ENCODE measurements at places on chromosomes 4 and X.

DNA sequence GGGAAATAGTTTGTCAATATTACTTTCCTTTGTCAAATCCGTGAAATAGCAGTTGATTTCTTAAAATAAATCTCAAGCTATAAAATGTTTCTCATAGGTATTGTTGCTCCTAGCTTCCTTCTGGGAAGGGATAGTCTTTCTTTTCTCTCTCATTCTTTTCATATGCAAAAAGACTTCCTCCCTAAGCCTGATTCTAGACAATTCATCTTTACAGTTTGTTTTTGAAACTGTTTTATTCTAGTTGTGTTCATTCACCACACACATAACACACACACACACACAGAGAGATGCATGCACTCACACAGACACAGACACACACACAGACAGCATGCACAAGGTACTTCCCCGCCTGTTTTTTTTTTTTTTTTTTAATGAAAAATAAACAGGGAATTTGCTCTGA is 18.2 kb downstream of the GLRA3 start:
- DNase-seq: no peak

- no peak for DNase-seq
Observed at GRCh38 chr4:67575232-67576058, 16.9 kb downstream of the STAP1 start.

- DNase-seq: no peak
Observed at GRCh38 chr4:184313702-184314659, 96.3 kb upstream of the ENPP6 start.

GRCh38 chr4:6575503-6576240 is 683 bp downstream of the MAN2B2 start:
- DNase-seq: no peak

DNA sequence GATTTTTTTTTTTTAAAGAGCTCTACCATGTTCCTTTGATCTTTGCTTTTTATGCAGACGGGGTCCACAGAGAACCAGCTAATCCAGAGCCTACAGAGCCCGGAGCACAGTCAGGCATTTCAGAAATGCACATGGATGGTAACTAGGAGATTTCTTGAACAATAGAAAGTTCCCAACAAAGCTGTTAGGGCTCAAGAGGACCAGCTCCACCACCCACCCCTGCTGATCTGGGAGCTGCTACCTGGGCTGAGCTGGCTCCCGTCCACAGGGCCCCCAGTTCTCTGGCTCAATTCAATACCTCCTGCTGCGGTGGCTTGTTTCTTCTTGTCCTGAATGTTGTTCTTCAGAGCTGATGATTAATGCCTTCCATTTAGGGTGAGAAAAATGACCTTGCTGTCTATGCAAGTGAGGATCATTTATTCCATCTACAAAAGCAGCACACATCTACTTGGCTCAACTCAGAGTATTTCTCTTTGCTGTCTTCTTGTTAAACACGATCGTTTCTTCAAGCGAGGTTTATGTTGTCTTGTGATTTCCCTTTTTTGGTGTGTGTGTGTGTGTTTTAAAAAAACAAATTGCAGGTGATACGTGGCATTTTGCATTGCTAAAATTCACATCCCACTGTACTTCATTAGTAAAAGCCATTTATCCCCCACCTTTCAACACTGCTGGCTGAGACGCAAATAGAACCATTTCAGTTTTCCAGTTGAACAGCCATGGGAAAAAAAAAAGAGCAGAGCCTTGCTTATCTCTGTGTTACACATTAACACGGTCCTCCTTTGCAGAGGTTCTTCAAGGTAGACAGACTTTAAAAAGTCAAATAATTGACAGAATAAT is 31.3 kb downstream of the IGFBP7 start:
- no peak for DNase-seq

GRCh38 chr4:180350901-180351300 is 1892.3 kb upstream of the TENM3 start:
- no peak for DNase-seq

GRCh38 chrX:110399497-110399896 is 40.8 kb downstream of the RTL9 start:
- no peak for DNase-seq

GRCh38 chrX:30663322-30663721 is 10.1 kb downstream of the GK start:
- no peak for DNase-seq

DNA sequence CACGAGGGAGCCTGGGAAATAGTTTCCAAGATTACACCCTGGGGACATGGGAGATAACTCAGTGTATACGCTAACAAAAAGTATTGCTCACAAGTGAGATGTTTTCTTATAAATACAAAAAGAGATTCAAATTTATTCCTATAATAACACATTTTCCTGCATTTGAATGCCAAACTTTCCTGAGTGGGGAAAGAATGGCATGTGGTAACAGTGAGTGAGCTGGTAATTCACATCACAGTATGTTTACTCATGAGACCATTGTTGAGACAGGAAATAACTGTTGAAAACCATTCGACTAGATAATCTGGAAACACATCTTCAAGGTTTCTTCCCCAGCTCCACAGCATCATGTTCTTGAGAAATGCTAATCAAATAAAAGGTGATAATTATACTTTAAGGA is 109.1 kb downstream of the TASL start:
- DNase-seq: no peak

- DNase-seq: no peak
Observed at GRCh38 chr4:66795724-66796123, 749.6 kb downstream of the CENPC start.

- no peak for DNase-seq
Observed at GRCh38 chrX:13339607-13340006, 19.8 kb upstream of the ATXN3L start.

GRCh38 chr4:115562506-115562905 is 449.1 kb upstream of the NDST4 start:
- DNase-seq: no peak

- no peak for DNase-seq
Observed at GRCh38 chr4:2261853-2262144, at the start of gene MXD4. MXD4 (minus strand) TSS chr4:2262109; CDS start chr4:2261980, 129 bp downstream.

GRCh38 chr4:8277356-8278008 is 7.9 kb downstream of the HTRA3 start:
- no peak for DNase-seq

DNA sequence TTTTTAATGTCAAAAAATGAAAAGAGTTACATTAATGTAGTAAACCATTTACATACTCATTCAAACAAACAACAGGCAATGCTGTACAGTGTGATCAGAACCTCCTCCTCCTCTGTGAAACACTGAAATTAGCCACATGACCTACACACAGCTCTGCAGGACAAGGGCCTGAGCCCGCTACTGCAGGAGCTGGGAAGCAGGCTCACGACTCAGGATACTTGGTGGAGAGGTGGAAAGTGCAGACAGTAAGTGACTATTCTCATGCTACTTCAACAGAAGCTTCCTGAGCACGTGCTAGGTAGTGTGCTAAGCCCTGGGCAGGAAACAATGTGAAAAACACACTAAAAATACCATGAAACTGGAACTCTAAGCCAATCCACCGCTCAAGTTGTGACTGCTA is 56.8 kb downstream of the TAPT1 start:
- DNase-seq: no peak

DNA sequence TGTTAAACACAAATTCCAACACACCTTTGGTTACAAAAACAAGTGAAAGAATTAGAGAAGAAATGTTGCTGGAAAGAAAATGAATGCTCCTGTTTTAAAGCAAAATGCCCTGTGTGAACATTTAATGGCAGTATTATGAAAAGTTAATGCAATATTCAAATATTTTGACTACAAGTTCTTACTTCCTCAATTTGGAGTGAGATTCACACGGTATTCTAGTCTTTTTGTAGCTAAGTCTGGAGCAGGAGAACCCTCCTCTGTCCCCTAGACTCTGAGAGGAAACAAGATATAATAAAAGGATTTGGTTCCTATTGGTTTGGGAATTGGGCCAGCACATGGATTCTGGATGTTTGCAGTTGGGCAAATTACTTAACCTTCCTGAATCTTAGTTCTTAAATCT is 12.7 kb downstream of the MAD2L1 start:
- DNase-seq: no peak

- DNase-seq: no peak
Observed at GRCh38 chrX:142680038-142680437, 345.7 kb upstream of the SPANXN4 start.

GRCh38 chrX:39611468-39611867 is 486.3 kb downstream of the BCOR start:
- DNase-seq: no peak

GRCh38 chrX:120304256-120304655 is 7.0 kb downstream of the TMEM255A start:
- no peak for DNase-seq

DNA sequence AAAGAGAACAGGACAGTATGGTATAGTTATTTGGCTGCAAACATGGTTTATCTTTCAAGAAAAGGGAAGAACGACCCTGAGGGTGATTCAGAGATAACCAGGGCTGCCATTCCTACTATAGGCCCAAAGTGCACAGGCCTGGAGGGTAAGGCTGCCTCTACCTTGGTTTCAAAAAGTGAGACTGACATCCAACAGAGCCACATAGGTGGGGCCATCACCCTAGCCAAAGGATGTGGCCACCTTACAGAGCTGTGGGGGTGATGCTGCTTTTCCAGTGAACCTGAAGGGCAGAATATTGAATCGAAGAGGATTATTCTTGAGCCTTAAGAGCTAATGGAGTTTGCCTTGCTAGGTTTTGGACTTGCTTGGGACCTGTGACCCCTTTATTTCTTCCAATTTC is 15.7 kb downstream of the SH2D1A start:
- no peak for DNase-seq

DNA sequence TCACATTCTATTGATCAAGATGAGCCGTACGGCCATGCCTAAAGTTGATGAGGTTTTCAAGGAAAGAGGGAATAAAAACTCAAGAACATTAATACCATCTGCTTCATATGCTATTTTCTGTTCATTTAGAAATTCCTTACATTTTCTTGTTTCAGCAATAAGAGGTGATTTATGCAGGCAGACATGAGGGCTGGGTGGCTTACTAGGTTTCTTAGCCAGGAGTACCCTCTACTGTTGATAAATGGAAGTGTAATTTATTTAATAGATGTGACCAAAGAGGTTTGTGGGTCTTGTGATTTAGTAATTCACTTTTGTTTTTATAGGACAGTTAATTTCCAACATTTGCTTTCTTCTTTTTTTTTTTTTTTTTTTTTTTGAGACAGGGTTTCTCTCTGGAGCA is 6.4 kb upstream of the SMIM9 start:
- DNase-seq: no peak

GRCh38 chr4:138592796-138593195 is 350.6 kb upstream of the SLC7A11 start:
- no peak for DNase-seq

DNA sequence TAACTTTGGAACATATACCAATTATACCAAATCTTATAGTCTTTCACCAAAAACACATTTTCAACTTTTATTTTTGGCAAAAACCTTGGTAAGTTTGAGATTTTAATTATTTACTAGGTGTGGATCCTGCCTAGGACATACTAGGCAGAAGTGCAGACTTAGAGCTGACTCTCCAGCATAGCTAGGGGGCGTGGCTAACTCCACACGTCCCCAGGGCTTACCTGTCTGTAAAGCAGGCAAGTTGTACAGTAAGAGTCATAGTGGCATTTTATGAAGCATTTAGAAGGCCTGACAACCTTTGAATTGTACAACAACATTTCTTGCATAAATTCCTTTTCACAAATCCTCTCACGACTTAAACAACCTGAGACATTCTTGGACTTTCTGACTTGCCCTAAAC is 19.2 kb upstream of the GRPEL1 start:
- no peak for DNase-seq

GRCh38 chrX:116413273-116413672 is 23.1 kb upstream of the SLC6A14 start:
- DNase-seq: no peak

GRCh38 chrX:133440081-133440796 is 24.9 kb upstream of the GPC4 start:
- no peak for DNase-seq

DNA sequence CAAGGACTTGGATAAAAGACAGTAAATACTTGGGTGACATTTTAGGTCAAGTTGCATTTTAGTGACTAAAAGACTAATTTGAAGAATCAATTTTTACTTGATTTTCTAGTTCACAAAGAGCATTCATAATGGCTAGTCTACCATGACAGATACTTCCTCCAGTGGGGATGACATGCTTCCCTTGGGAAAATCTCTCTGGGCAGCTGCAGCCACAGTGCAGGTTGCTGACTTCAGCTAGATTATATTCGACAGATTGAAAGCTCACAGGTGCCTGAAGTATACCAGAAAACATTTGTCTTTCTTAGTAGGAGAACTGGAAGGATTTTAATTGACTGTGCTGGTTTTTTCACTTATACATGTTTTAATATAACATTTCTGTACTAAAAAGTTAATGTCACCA is 209.6 kb upstream of the MAGEB2 start:
- no peak for DNase-seq

DNA sequence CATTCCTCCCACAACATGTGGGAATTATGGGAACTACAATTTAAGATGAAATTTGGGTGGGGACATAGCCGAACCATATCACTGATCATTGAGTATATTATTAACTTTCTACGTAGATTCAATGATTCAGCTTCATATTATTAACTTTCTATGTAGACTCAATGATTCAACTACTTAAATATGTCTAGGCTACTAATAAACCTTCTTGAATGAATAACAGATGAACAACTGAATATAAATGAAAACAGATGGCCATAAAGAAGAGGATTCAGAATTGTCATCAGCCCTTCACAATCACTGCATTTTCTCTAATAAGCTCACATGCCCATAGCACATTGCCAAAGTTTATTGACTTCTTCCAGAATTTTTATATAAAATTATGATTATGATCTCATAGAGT is 57.0 kb downstream of the CEP44 start:
- no peak for DNase-seq

- DNase-seq: no peak
Observed at GRCh38 chrX:30951003-30951402, 61.9 kb upstream of the TAB3 start.

DNA sequence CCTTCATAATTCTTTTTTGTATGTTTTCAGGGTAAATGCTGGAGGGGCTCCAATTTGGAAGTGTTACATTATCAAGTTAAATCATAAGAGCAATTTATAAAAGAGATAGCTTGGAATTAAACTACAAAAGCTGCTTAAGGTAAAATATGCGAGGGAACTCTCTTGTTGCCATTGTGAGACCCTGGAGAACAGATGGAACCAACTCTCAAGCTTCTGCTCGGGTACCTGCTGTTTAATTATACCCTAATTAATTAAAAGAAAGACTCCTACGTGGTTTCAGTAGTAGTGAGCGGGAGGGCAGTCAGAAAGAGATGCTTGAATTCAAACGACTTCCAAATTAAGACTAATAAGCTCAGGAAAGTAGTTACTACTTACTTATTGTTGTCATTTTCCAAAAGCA is 313.1 kb upstream of the TACR3 start:
- no peak for DNase-seq

- no peak for DNase-seq
Observed at GRCh38 chr4:99886146-99886545, 8.1 kb downstream of the LAMTOR3 start.

GRCh38 chrX:24515447-24515846 is 50.4 kb downstream of the PDK3 start:
- DNase-seq: no peak

Measured in stimulated activated CD8-positive, alpha-beta memory T cell treated with anti-CD3 and anti-CD28 coated beads, Interleukin-4, amount 100 ng/mL, for 4 hours (primary cell).